ENCODE measurements at places on chromosomes 6 and 20. TPM values are rescaled to one million over a fixed set of nuclear protein-coding genes. Genes with fewer than 3 reads are reported as not detected.

GRCh38 chr6:46832816-46833215, 39.6 kb downstream of the MEP1A start:
- H3K36me3 ChIP-seq: no peaks in the 10 kb centered on the region
- H3K4me3 ChIP-seq: no peak overlapping the region
- DNase-seq: no peak

- no peaks in the 10 kb centered on the region for H3K27me3 ChIP-seq
- H3K4me1 ChIP-seq: peaks cover 72% of the 10 kb centered on the region
- no peak for DNase-seq
Measured at GRCh38 chr20:33995053-33995831, 1.5 kb downstream of the RALY start.

GRCh38 chr20:25321991-25322390, 68.6 kb downstream of the ABHD12 start:
- H3K36me3 ChIP-seq: peaks cover 29% of the 10 kb centered on the region
- no peak overlapping the region for H3K4me3 ChIP-seq
- H3K27ac ChIP-seq: no peak overlapping the region
- no peak for DNase-seq
- no peaks in the 10 kb centered on the region for H3K4me1 ChIP-seq

- H3K27ac ChIP-seq: no peak overlapping the region
- no peak for DNase-seq
- H3K27me3 ChIP-seq: no peaks in the 10 kb centered on the region
- H3K36me3 ChIP-seq: no peaks in the 10 kb centered on the region
- H3K4me3 ChIP-seq: no peak overlapping the region
Measured at GRCh38 chr6:89961481-89961880, 67.2 kb downstream of the GJA10 start.

- no peak for DNase-seq
- H3K27me3 ChIP-seq: no peaks in the 10 kb centered on the region
- peaks cover 7% of the 10 kb centered on the region for H3K36me3 ChIP-seq
- H3K4me1 ChIP-seq: peaks cover 32% of the 10 kb centered on the region
- no peak overlapping the region for H3K4me3 ChIP-seq
Measured at GRCh38 chr6:108576709-108577108, 16.0 kb downstream of the FOXO3 start.

DNA sequence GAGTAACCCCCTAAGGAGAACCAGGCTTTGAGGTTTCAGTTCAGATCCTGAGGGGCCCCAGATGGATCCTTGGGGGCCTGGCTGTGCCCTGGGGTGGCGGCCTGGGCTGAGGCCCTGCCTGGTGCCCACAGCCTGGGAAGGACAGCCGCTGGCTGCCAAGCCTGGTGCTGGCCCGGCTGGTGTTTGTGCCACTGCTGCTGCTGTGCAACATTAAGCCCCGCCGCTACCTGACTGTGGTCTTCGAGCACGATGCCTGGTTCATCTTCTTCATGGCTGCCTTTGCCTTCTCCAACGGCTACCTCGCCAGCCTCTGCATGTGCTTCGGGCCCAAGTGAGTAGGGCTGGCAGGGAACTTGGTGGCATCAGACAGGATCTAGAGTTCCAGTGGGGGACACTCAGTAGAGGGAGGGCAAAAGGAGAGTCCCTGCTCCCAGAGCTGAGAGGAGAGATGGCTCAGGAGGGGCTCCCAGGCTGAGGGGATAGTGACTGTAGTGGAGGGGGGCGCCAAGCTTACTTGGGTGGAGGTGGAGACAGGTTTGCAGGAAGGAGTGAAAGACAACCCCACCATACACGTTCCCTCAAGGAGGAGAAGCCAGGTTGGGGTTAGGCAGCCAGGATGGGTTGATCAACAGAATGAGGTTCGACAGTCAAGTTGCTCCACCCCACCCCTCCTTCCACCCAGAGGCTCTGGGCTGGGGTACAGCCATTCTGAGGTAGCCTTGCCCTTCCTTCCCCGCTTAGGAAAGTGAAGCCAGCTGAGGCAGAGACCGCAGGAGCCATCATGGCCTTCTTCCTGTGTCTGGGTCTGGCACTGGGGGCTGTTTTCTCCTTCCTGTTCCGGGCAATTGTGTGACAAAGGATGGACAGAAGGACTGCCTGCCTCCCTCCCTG, 9.5 kb downstream of the SLC29A1 start:
- peaks cover 9% of the 10 kb centered on the region for H3K4me1 ChIP-seq
- no peaks in the 10 kb centered on the region for H3K36me3 ChIP-seq
- H3K27me3 ChIP-seq: no peaks in the 10 kb centered on the region
- DNase-seq: no peak
- no peak overlapping the region for H3K4me3 ChIP-seq

DNA sequence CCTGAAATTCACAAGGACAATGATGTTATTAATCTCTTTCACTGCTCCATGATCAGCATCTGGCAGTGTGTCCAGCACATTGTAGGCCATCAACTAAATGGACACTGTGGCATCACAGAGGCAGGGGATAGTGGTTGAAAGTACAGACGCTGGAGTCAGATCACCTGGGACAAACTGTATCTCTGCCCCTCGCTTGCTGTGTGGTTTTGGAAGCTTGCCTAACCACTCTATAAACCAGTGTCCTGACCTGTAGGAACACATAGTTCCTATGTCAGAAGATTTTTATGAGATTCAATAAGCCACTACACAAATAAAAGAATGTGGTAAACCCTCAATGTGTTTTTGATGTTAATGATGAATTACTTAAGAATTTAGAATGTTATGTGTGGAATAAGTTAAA, 219.3 kb upstream of the RNF217 start:
- H3K36me3 ChIP-seq: no peaks in the 10 kb centered on the region
- no peak overlapping the region for H3K4me3 ChIP-seq
- no peaks in the 10 kb centered on the region for H3K4me1 ChIP-seq

GRCh38 chr20:19025430-19026120, 186.9 kb upstream of the SLC24A3 start:
- no peaks in the 10 kb centered on the region for H3K27me3 ChIP-seq
- DNase-seq: no peak
- H3K4me1 ChIP-seq: no peaks in the 10 kb centered on the region
- no peak overlapping the region for H3K27ac ChIP-seq

DNA sequence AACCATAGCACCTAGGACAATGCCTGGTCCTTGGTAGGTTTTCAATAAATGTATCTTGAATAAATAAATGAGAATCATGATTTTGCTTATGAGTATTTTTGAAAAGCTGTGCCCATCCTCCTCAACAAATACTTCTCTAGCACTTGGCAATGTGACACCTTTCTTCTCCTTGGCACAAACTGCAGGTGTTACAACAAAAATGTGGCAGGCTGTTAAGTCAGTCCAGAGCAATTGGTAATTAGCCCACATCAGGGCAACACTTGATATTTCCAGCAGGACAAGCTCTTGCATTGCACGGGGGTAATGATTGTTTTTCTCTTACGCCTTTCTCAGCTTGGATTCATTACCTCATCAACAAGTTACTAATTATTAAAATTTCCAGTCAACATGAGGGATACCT, 31.6 kb upstream of the SNX9 start:
- no peaks in the 10 kb centered on the region for H3K4me1 ChIP-seq
- H3K4me3 ChIP-seq: no peak overlapping the region
- no peaks in the 10 kb centered on the region for H3K27me3 ChIP-seq
- DNase-seq: no peak

- DNase-seq: no peak
- peaks cover 2% of the 10 kb centered on the region for H3K27me3 ChIP-seq
- H3K4me3 ChIP-seq: no peak overlapping the region
- H3K27ac ChIP-seq: no peak overlapping the region
- no peaks in the 10 kb centered on the region for H3K36me3 ChIP-seq
Measured at GRCh38 chr6:35547676-35548075, 35.0 kb upstream of the TULP1 start.

- H3K36me3 ChIP-seq: no peaks in the 10 kb centered on the region
- H3K27ac ChIP-seq: no peak overlapping the region
- no peak for DNase-seq
- no peaks in the 10 kb centered on the region for H3K4me1 ChIP-seq
Measured at GRCh38 chr6:53439556-53439955, 90.8 kb upstream of the ELOVL5 start.

FRK gene
- not detected for total RNA-seq

C4B gene
- 3.6 TPM for total RNA-seq

PIM1 gene
- total RNA-seq: 161 TPM

MAP7 gene
- total RNA-seq: 0.72 TPM

KHDC1L gene
- total RNA-seq: 0.67 TPM
